Mesothelial cell of epicardium (in vitro differentiated cells): ENCODE measurements at places on chromosomes 1 and 21.
A peak's percentile ranks its signal among the peaks of the same experiment; 100 is the strongest.

DNA sequence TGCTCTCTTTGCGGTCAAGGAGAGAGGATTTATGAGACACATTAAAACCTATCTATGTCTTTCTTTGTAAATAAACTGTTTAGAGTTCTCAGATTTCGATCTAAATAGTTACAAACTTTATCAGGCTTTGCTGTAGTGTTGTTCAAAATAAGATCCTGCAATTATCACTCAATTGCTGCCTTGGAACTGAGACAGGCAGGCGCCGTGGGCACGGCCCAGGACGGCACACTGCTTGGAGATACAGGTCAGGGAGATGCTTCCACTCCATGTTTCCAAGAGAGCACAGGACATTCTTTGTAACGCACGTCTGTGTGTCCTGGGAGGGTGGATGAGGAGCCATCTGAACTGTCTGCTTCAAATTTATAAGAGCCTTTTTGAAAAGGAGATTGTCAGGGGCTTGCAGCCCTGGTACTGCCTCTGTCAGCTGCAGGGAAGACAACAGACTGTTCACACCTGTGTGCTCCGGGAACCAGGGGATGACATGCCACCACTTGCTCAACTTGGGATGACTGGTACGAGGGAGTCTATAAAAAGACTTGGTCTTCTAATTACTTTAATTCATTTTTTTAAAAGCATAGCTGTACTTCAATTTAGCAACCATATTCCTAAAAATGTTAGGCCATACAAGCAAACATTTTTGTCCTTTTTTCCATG, 472.9 kb upstream of the RUNX1 start:
- no peak overlapping the region for H3K4me3 ChIP-seq
- H3K36me3 ChIP-seq, result no peaks in the 10 kb centered on the region
- no peak overlapping the region for H3K27ac ChIP-seq

DNA sequence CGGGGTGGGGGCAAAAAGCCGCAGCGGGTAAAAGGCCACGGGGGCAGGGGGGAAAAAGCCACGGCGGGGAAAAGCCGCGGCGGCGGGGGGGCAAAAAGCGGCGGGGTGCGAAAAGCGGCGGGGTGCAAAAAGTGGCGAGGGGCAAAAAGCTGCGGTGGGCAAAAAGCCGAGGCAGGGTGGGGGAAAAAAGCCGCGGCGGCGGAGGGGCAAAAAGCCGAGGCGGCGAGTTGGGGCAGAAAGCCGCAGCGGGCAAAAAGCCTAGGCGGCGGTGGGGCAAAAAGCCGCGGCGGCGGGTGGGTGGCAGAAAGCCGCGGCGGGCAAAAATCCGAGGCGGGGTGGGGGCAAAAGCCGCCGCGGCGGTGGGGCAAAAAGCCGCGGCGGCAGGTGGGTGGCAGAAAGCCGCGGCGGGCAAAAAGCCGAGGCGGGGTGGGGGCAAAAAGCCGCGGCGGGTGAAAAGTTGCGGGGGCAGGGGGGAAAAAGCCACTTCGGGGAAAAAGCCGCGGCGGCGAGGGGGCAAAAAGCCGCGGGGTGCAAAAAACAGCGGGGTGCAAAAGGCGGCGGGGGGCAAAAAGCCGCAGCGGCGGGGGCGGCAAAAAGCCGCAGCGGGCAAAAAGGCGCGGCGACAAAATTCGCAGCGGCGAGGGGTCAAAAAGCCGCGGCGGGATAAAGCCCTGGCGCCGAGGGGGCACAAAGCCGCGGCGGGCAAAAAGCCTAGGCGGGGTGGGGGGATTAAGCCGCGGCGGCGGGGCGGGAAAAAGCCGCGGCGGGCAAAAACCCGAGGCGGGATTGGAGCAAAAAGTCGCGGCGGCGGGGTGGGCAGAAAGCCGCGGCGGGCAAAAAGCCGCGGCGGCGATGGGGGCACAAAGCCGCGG, 3901.2 kb downstream of the SRGAP2C start:
- DNase-seq, result no peak
- no peaks in the 10 kb centered on the region for H3K27me3 ChIP-seq
- H3K4me3 ChIP-seq, result no peak overlapping the region
- H3K36me3 ChIP-seq, result peaks cover 27% of the 10 kb centered on the region
- H3K27ac ChIP-seq, result no peak overlapping the region

DNA sequence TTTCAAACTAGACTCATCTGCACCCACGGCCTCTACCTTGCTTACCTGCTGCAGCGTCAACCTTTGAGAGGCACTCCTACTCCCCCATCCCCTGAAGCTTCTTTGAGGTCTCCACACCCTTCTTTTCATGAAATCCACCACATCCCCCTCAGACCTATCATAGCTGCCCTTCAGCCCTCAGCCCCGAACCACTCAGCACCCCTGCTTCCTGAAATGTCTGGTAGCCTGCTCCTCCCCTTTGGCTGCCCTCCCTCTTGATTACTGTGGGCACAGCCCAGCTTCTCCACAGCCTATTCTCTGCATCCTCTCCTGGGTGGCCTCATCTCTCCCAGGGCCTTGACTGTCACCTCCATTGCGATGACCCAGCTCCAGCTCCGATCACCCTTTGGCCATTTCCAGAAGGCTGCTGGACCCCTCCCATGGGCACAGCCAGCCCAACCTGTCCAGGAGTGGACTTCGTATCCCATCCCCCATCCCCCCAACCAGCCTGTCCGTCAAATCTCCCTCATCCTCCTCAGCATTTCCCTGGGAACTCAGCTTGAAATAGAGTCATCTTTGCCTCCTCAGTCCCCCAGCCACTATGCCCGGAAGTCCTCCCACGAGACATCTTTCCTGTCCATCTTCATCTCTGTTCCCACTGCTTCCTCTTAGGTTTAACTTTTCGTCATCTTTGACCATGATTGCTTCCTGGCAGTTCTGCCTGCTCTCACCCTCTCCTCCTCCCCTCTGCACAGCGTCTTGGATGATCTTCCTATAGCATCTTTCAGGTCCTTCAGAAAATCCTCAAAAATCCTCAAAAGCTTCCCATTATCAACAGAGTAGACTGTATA, 6.1 kb upstream of the ADORA1 start:
- peaks cover 76% of the 10 kb centered on the region for H3K27me3 ChIP-seq
- peaks cover 35% of the 10 kb centered on the region for H3K4me1 ChIP-seq
- no peak overlapping the region for H3K4me3 ChIP-seq
- no peaks in the 10 kb centered on the region for H3K36me3 ChIP-seq

- peaks cover 2% of the 10 kb centered on the region for H3K27me3 ChIP-seq
- H3K4me3 ChIP-seq, result no peak overlapping the region
- DNase-seq, result no peak
- H3K4me1 ChIP-seq, result no peaks in the 10 kb centered on the region
Observed at GRCh38 chr1:221911714-221912113, 169.8 kb upstream of the DUSP10 start.

DNA sequence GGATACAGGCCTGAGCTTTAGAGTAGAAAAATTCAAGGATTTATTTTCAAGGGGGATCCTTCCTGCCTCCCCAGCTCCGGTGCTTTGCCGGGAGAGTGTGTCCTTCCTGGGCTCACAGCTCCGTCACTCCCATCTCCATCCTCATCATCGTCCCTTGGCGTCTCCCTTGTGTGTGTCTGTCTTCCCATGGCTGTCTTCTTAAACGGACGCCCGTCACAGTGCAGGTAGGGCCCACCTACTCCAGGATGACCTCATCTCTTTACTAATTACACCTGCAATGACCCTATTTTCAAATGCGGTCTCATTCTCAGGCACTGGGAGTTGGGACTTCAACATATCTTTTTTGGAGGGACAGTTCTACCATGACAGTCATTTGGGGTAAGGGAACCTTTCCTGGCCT, 320.3 kb upstream of the C1orf174 start:
- no peak overlapping the region for H3K27ac ChIP-seq
- H3K27me3 ChIP-seq, result no peaks in the 10 kb centered on the region
- no peaks in the 10 kb centered on the region for H3K36me3 ChIP-seq
- DNase-seq, result no peak
- H3K4me3 ChIP-seq, result no peak overlapping the region
- H3K4me1 ChIP-seq, result no peaks in the 10 kb centered on the region

DNA sequence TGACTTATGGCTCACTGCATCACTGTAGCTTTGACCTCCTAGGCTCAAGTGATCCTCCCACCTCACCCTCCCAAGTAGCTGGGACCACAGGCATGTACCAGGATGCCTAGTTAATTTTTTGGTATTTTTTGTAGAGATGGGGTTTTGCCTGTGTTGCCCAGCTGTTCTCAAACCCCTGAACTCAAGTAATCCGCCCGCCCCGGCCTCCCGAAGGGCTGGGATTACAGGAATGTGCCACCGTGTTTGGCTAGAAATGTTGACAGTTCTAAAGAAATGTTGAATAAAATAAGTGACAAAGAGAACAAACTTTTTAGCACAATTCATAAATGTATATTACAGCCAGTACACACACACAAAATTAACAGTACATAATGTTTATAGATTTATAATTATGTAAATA, 1586.1 kb downstream of the NCAM2 start:
- no peaks in the 10 kb centered on the region for H3K27me3 ChIP-seq
- no peaks in the 10 kb centered on the region for H3K36me3 ChIP-seq
- no peak for DNase-seq
- H3K27ac ChIP-seq, result no peak overlapping the region
- no peak overlapping the region for H3K4me3 ChIP-seq

GRCh38 chr1:232915212-232915611, 35.2 kb upstream of the NTPCR start:
- no peak for DNase-seq
- H3K4me3 ChIP-seq, result no peak overlapping the region
- no peaks in the 10 kb centered on the region for H3K36me3 ChIP-seq

DNA sequence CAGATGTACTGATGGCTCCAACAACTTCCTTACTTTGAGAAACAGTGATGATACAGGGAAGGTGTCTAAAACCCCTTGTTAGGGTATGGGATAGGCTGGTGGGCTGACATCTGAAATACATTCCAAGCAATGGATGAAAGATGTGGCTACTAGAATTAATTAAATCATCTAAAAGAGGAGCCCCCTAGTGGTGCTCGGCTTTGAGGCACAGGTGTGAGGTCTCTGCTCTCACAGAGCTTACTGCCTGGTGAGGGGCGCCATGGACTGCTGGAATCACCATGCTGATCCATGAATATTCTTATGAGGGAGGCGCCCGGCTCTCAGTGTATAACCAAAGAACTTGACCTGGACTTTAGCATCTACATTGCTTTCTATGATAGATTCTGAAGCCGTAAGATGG, 48.5 kb downstream of the GNG4 start:
- no peak for DNase-seq
- H3K4me3 ChIP-seq, result no peak overlapping the region
- H3K36me3 ChIP-seq, result no peaks in the 10 kb centered on the region

DNA sequence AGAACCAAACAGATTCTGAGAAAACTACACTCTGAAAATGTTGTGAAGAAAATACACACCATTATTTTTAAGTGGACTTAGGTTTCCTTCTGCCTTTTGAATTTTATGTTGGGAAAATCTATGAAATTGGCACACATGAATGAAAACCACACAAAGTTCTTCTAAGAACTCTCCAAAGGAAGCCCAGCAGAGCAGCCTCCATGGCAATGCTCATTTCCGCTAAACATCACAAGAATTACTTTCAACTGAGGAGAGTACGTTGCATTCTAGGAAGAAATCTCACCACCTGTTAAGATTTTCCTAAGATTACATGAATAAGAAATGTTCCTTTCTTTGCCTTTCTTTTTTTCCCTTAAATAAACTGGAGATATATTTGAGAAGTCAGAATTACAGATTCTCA, 154.2 kb downstream of the BARHL2 start:
- no peak overlapping the region for H3K27ac ChIP-seq
- peaks cover 7% of the 10 kb centered on the region for H3K27me3 ChIP-seq
- no peak overlapping the region for H3K4me3 ChIP-seq
- H3K36me3 ChIP-seq, result no peaks in the 10 kb centered on the region

GRCh38 chr1:56534130-56534651, 45.2 kb downstream of the PLPP3 start:
- H3K4me3 ChIP-seq, result no peak overlapping the region
- DNase-seq, result no peak
- peaks cover 38% of the 10 kb centered on the region for H3K36me3 ChIP-seq
- peaks cover 16% of the 10 kb centered on the region for H3K4me1 ChIP-seq
- H3K27me3 ChIP-seq, result no peaks in the 10 kb centered on the region
- H3K27ac ChIP-seq, result no peak overlapping the region

GRCh38 chr1:218430822-218431221, 85.7 kb downstream of the TGFB2 start:
- H3K27me3 ChIP-seq, result no peaks in the 10 kb centered on the region
- no peak for DNase-seq
- H3K4me3 ChIP-seq, result no peak overlapping the region
- H3K27ac ChIP-seq, result peak overlapping the region; percentile 68
- H3K36me3 ChIP-seq, result peaks cover 5% of the 10 kb centered on the region

DNA sequence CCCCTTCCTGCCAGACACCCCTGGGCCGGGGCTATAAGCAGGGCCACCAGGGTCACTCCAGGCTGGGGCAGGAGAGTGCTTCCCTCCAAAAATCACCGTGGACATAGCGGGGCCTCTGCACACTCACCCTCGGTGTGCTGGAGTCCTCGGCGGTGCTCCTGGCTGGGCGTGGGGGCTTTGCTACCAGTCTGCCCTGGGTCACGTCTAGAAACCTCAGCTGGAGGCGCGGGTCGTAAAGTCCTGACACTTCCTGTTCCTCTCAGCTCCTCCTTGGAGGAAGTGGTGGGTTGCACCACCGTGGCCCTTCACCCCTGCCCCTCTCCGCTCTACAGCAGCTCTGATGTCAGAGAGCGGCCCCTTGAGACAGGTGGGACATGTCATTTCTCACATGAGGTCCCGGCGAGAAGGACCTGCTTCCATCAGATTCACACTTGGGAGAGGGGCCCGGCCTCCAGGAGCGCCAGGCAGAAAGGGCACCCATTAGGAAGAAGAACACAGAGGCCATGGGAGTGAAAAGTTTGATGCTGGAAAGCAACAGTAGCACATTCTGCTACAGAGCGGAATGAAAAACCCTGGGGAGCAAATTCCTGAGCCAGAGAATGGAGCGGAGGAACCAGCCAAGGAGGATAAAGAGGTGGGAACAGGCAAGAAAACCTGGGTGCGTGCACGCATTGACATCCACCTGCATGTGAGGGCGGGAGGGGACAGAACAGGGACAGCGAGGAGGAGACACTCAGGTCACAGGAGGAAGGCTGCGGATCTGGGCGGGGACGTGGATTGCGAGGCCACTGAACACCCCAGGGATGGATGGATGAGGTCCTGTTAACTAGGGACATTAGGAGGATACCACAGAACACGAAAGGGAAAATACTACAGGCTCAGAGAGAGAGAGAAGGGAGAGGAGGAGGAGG, at the start of gene ITGB2:
TSS of gene ITGB2 (minus strand) at position 206 of the 911 bp plus-strand sequence. CDS start 10,117 bp downstream, outside the sequence.
- no peaks in the 10 kb centered on the region for H3K36me3 ChIP-seq
- DNase-seq, result no peak
- no peak within 1 kb of the TSS for H3K4me3 ChIP-seq
- peaks cover 59% of the 10 kb centered on the region for H3K27me3 ChIP-seq
- no peak within 1 kb of the TSS for H3K27ac ChIP-seq

DNA sequence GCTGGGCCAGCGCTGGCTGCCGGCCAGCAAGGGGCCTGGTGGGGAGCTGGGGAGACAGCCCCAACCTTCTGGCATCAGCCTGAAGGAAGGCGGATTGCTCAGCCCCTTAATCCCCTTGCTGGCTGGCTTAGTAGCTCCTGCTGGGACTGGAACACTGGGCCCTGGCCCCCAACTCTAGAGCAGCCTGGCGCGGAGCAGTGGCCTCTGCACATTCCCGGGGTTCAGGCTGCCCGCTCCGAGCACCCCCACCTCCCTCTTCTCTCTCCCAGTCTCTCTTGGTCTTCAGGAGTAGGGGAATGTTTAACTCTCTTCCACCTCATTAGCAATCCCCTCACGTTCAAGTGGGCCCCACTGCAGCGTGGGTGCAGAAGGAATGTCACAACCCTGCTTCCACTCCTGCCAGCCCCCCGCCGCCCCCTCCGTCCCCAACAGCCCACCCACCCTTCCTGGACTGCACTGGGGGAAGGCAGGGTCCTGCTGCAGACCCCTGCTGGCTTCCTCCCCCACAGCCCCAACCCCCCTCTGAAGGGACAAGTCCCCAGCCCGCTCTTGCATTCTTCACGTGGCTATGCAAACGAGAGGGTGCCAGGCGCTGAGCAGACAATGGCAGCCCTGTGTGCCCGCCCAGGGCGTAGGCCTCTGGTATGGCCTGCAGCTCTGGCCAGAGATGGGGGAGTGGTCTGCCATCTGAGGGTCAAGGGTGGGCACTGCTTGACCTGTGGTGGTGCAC, 980 bp upstream of the CLDN19 start:
- H3K27me3 ChIP-seq, result no peaks in the 10 kb centered on the region
- peaks cover 4% of the 10 kb centered on the region for H3K36me3 ChIP-seq
- peak overlapping the region; percentile 19 for H3K4me3 ChIP-seq
